Heart right ventricle (tissue), 16 donors: ENCODE measurements at places on chromosomes 11 and 22.

GRCh38 chr11:83219095-83219494 is 25.6 kb downstream of the ANKRD42 start:
- no peak for DNase-seq

- no peak for DNase-seq
Observed at GRCh38 chr11:14902650-14903350, 10.8 kb upstream of the CYP2R1 start.

DNA sequence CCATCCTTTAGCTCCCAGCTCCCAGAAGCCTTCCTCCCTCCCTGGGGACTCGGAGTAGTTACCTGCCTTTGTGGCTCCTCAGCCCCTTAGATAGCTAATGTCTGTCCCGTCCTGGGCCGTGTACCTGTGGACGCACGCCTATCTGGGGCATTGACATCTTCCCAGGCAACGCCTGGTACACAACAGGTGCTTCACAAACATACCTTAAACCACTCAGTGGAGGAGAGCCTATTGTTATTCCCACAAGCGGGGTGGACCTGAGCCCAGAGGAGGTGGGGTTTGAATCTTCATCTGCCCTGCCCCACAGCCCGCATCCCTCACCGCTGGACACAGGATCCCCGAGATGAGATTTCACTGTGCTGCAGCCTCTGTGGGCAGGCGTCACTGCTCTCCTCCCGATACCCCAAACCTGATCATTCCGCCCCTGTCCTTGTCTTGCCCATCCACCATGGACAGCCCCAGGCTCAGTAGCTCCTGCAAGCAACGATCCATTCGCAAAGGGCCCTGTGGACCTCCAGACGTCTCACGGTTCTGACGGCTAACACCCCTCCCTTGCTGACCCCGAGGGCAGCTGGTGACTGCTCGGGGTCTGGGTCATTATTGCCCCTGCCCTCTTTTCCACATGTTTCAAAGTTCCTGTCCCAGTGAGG is 73.8 kb upstream of the SHISAL1 start:
- DNase-seq: no peak

- no peak for DNase-seq
Observed at GRCh38 chr11:28619846-28620540, 511.8 kb downstream of the METTL15 start.

DNA sequence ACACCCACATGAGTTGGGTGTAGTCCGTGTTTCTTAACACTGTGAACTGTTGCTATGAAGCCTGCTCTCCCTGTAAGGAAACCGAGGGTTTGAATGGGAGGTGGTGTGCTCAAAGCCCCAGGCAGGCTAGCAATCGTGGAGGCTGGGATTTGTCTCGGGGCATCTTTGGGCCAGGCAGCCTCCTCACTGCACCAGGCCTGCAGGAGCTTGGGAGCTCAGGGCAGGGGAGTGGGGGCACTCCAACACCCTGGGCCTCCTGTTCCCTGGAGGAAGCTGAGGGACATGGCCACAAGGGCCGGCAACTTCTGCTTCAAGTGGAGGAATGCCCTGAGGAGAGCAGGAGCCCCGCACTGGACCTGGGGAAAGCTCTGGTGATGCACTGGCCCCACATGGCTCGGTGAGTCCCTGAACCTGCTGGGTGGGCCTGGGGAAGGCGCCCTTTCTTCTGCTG is 164.7 kb upstream of the B3GAT1 start:
- DNase-seq: no peak

DNA sequence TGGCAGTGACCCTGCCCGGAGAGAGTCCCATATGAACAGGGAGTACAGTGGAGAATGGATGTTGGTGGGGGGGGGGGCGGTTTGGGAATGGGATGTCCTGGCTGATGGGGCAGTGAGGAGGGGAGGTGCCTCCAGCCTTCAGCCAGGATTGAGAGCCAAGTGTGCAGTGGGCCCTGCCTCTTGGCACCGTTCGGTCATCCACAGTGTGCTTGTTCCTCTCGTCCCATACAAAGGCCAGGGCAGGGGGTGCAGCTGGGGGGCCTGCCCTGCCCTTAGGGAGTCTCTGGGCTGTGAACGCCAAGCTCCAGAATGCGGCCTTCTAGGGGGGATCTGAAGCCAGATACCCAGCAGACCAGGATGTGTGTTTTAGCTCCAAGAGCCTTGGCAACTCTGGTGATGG is 34.0 kb downstream of the KCNC1 start:
- DNase-seq: no peak

GRCh38 chr11:13227676-13228255 is 49.8 kb upstream of the BMAL1 start:
- no peak for DNase-seq

- DNase-seq: no peak
Observed at GRCh38 chr11:79564288-79564925, 123.6 kb upstream of the TENM4 start.

- DNase-seq: no peak
Observed at GRCh38 chr22:43851058-43851978, 11.0 kb downstream of the SULT4A1 start.

- DNase-seq: peak; percentile 36
Observed at GRCh38 chr22:27405672-27406388, 395.7 kb downstream of the MN1 start.

GRCh38 chr11:18780329-18780728 is 11.3 kb downstream of the PTPN5 start:
- DNase-seq: peak; percentile 44

- no peak for DNase-seq
Observed at GRCh38 chr22:29718949-29719898, 579 bp upstream of the CABP7 start.

- no peak for DNase-seq
Observed at GRCh38 chr11:76683161-76684095, 12.9 kb upstream of the LRRC32 start.

DNA sequence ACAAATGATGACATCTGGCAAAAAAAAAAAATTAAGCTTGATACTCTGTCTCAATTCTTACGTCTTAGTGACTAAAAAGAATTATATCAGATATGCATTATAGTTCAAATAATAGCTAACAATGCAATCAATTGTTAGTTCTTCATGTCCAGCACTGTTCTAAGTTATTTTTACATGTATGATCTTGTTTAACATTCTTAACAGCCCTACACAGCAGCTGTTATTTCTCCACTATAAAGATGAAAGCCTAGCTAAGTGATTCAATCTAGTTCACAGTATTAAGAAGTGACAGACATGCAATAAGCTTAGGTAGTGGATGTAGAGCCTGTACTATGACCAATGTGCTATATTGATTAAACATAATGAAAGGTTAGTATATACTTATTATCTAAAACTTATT is 4.1 kb downstream of the ZNF214 start:
- no peak for DNase-seq

DNA sequence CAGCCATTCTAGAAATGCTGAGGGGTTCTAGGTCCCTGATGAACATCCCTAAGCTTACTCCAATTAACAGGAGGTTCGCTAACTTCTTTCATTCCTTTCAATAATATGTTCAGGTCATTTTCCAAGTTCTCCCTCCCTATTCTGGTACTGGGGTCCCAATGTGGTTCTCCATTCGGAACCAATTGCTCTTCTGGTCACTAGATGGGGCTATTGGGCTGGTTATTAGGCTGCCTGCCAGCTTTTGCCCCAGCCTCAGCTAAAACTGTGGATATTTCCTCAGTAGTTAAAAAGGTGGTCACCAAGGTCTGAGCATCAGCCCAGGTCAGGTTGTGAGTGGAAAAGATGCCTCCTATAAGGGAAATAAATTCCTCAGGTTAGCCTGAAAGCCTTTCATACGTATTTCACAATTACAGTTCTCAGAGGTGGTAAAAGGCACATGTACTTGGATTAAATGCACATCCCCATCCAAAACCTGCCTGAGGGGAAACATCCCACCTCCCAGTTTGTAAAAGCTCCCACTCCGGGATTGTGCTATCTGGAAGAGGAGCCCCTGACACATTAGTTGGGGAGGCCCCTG is 161.1 kb upstream of the CCDC179 start:
- DNase-seq: no peak

GRCh38 chr11:125175896-125176575 is 11.5 kb downstream of the PKNOX2 start:
- DNase-seq: no peak

DNA sequence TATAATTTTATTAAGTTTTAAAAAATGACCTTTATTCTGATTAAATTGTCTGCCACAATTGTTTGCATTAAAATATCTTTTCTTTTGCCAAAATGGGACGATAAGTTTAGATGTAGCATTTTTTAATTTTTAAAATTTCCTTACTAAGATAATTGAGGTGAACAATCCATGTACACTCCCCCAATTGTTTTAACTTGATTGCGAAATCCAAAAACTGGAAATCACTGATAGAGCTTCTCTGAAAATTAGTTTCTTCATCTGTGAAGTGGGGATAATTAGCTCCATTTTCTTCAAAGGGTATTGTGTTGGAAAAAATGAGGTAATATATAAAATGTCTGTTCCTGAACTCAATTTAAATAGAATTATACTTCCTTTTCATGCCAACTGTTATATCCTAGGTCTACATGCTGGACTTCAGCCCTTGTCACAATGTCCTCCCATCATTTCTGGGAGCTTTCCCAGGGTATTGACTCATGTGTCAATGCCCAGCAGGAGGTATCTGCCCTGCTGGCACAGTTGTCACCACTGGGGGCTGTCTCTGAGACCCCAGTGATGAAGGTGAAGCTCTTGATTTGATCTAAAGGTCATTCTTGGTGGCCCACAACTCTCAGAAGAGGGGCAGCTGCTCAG is 28.7 kb upstream of the NAV2 start:
- DNase-seq: no peak

DNA sequence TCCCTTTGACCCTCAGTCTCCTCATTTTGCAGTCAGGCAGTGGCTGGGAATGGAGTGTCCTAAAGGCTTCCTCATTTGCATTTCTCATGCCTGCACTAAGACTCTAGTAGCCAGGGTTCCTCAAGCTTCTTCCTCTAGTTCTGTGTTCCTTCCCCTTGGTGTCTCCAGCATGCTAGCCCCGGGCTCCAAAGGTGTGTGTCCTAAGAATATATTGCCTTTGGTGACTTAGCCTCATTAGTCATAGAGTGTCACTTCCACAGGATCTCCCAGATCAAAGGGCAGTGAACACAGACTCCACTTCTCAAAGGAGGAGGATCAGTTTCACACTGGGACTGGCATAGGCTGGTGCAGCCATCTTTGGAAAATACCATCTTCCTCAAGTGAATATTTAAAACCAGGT is 21.4 kb upstream of the ACER3 start:
- no peak for DNase-seq
